Activated CD4-positive, CD25-positive, alpha-beta regulatory T cell treated with anti-CD3 and anti-CD28 coated beads, Interleukin-2, amount 50 U/mL, for 72 hours (primary cell): ENCODE measurements at places on chromosomes 5 and 9.

GRCh38 chr5:178428341-178429155 is 161.6 kb downstream of the COL23A1 start:
- no peak for DNase-seq

GRCh38 chr5:88662846-88663245 is 220.1 kb downstream of the MEF2C start:
- no peak for DNase-seq

- no peak for DNase-seq
These were observed 115.3 kb upstream of the FSTL4 start for GRCh38 chr5:133727636-133728035.

- no peak for DNase-seq
These were observed 779.3 kb upstream of the ACO1 start for GRCh38 chr9:31605164-31605563.

GRCh38 chr9:136681945-136682699 is 5.1 kb downstream of the AGPAT2 start:
- DNase-seq = no peak

- no peak for DNase-seq
These were observed 136.5 kb upstream of the LARP1 start for GRCh38 chr5:154618696-154619095.

- DNase-seq = peak; percentile 23
These were observed 28.3 kb downstream of the PAEP start for GRCh38 chr9:135589596-135590485.

DNA sequence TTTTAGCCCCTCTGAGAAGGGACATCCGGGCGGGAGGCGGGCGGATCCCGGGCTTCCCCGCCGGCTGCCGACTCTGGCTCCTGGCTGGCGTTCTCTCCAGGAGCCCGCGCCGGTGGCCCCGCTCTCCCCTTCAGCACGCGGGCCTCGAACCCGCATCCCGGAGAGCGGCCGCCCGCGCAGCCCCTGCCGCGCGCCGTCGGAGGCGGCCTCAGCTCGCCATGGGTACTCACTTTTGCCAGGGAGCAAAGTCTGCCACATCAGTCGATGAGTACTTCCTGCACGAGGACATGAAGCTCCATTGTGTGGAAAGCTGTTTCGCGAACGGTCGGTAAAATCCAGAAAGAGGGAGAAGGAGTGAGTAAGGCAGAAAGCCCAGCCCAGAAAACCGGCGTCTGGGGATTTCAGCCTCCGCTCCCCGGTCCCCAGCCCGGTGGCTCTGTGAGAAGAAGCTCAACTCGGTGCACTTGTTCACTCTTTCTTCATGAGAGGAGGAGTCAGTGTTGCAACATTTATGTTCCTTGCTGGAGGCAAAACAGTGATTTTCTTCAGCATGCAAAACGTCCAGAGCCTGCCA is at the start of gene PRLR:
PRLR (minus strand) TSS at position 450 of the 574 bp plus-strand sequence. CDS start 140,867 bp downstream, outside the sequence.
- no peak for DNase-seq

- no peak for DNase-seq
These were observed 5.2 kb upstream of the FCN2 start for GRCh38 chr9:134875371-134875770.

DNA sequence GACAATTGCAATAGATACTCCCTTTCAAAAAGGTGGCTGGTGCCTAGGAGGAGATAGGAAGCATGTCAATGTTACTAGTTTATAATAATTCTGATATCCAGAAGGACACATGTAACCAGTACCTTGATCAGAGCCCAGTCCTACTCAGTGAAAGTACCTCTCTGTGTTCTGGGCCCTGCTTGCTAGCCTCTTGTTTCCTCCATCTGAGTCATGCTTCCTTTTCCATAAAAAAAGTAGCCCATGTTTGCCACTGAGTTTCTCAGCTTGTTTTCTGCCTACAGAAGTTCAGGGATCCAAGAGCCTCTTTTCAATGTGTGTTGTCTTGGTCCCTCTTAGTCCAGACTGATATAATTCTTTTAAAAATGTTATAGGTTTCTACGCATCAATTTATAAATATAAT is 149.0 kb downstream of the SSBP2 start:
- DNase-seq = no peak

- DNase-seq = no peak
These were observed 446.4 kb upstream of the PTGER4 start for GRCh38 chr5:40233268-40233667.

DNA sequence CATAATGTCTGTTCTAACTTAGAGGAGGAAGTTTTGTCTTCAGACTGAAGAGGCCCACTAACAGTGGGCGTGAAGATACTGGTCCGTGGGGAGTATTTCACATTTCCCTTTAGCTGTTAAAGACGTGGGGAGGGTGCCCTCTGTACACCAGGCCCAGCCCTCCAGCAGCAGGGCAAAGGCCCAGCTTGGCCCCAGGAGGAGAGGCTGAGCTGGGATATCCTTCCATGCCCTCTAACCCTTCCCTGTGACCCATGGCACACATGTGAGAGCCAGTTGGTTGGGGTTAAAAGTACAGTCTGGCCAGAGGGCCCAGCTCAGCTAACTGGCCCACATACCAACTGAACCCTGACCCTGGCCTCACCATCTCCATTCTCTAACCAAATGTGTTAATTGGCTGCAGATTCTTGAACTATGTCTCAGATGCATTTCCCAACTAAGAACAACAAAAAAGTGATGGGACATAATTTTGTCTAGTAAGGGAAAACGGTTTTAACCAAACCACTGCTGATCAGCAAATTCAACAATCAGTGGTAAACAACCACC is 74.4 kb downstream of the LHFPL2 start:
- no peak for DNase-seq

- no peak for DNase-seq
These were observed 124.7 kb upstream of the TNPO1 start for GRCh38 chr5:72691751-72692150.

DNA sequence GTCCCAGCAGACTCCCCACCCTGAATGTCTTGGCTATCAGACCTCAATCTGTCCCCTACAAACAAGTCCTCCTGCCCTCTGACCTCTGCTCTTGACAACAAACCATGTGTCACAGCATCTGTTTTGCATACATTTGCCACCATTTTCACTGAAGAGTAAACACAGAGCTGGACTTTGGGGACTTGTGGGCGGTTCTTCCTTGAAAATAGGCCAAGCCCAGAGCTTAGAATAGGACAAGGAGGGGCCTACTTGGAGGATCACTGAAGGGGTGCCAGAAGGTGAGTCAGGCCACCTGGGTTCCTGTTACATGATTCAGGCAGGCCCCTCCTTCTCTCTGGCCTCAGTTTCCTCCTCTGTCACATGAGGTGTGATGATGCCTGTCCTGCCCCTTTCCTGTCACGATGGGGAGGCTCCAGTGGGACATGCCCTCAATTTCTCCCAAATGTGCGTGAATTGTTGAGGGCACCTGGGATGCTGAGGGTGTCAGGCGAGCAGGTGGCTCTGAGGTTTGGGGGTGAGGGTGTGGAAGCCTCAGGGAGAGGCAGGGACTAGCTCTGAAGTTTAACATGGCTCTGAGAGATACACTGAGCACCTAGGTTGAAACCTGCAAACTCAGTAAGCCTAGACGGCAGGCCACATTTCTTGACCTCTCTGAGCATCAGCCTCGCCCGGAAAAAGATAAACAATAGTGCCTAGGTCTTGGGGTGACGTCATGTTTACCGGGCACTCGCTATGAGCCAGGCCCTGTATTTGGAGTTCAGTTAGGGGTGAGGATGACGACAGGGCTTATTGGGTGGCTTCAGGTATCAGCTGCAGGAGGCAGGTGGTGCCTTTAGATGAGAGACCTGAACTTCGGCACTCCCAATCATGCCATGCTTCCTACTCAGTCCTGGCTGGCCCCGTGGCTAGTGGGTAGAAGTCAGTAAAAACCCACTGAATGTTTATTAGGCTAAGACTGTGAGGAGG is 107.6 kb upstream of the PITX1 start:
- DNase-seq = peak; percentile 2

DNA sequence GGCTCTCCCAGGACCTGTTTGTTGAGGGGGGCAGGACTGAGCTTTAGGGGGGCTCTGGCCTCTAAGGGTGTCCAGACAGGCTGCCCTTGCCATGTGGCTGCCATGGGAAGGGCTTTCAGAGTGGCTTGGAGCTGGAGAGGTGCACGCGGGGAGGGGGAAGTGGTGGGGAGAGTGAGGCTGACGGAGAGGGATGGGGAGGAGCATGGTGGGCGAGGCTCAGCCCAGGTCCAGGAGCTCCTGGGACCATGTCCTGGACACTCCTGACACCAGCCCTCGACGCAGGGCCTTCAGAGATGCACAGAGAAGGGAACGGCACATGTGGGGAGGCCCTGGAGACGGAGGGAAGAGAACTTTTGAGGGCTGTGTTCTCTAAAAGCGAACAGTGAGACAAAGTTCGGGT is 2.4 kb downstream of the SPAAR start:
- DNase-seq = no peak

DNA sequence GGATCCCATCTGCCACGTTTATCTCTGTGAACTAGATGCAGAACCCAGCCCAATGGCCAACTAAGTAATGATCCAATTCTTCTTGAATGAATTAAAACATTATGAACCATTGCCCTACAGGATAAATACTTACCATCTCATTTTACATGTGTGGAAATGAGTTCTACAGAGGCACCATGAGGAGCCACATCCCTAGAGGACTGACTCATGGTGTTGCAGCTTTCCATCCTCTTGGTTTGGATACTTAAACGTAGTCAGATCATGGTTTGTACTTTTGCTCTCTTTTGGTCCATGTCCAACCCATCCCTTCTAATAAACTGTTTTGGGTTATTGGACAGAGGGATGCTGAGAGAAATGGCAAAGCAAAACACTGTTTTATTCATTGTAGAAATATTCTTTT is 484.8 kb downstream of the EBF1 start:
- no peak for DNase-seq

- no peak for DNase-seq
These were observed 87.7 kb downstream of the CACNA1B start for GRCh38 chr9:137965177-137965795.

- DNase-seq = no peak
These were observed 152.3 kb downstream of the KDM4C start for GRCh38 chr9:6910032-6910431.

DNA sequence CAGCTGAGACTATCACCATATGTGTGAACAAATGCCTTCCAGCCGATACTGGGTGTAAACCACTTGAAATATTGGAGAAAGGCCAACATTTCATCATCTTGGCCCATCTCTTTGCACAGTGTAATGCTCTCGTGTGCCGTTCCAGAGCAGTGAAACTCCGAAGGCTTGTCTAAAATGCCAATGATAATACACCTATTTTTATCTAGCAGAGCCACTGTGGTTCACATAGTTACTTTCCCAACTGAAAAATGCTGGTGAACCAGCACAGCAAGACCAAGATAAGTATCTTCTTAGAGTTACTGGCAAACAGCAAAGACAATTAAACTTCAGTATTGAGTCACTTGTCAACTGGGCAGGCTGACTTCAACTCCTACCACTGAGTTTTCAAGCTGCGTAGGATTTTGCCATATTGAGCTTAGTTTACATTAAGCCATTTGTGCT is 379.9 kb upstream of the ACTBL2 start:
- no peak for DNase-seq

DNA sequence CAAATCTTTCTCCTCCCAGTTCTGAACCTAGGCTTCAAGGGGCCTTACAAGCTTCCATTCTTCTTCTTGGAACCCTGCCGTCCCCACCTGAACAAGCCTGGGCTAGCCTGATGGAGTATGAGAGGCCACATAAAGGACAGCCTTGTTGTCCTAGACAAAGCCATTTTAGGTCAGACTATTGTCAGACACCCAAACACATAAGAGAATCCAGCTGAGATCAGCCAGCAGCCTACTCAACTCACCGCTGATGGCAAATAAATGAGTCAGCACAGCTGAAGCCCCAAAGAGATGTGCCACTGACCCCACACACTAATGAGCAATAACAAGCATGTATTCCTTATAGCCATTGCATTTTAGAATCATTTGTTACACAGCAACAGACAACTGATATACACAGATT is 33.8 kb downstream of the SVEP1 start:
- no peak for DNase-seq

- no peak for DNase-seq
These were observed 2.6 kb upstream of the PLAA start for GRCh38 chr9:26949637-26950069.

GRCh38 chr9:27195191-27195590 is 86.2 kb downstream of the TEK start:
- no peak for DNase-seq
